ENCODE measurements at places on chromosomes 16 and 17. TPM values are rescaled to one million over a fixed set of nuclear protein-coding genes. Genes with fewer than 3 reads are reported as not detected.

Gene NME4
- 124 TPM for polyA plus RNA-seq

Gene BRICD5
- 3.0 TPM for polyA plus RNA-seq

Gene GLIS2
- 31.1 TPM for polyA plus RNA-seq

Gene GAN
- polyA plus RNA-seq: 2.6 TPM

Gene EVPL
- polyA plus RNA-seq: 14.4 TPM

Gene PRSS53
- 0.60 TPM for polyA plus RNA-seq

Gene STAT5B
- 39.2 TPM for polyA plus RNA-seq

Gene INO80E
- 34.5 TPM for polyA plus RNA-seq

Gene ZNF785
- polyA plus RNA-seq: 17.9 TPM

Gene C16orf87
- 34.1 TPM for polyA plus RNA-seq

Gene PNMT
- 3.2 TPM for polyA plus RNA-seq

Gene NOL11
- polyA plus RNA-seq: 102 TPM

Gene ZNF469
- polyA plus RNA-seq: 0.99 TPM

DNA sequence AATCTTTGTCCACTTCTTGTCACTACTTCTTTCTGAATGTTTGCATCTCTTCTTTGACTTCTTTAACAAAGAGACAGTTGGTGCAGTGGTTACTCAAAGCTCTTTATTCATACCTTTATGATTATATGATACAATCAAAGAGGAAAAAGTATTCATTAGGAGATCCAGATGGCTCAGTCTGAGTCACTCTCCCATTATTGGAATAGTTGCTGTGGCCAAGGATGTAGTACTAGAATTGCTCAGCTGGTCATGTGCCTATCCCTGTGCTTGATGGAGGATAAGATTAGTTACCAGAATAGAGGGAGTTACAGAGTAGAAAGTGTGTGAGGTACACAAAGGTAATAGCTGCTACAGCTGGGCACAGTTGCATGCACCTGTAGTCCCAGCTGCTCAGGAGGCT is 18.3 kb downstream of the BCAS3 start:
- DNase-seq: no peak

DNA sequence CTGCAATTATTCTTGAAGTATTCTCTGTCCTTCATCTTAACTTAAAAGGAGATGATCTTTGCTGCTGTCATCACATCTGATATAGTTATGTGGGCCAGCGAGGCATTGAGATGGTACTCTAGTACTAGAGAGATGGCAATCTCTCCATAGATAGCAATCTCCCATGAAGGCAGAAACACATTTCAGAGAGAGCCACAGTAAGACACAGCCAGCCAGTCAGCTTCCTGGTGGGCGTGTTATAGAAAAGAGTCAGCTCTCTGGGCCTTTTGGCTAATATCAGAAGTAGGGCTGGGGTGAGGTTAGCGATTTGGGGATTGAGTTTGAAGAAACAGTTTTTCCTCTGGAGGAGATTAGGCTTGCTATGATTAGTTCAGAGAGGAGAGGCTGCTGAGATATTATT is 22.6 kb upstream of the EFCAB13 start:
- no peak for DNase-seq

DNA sequence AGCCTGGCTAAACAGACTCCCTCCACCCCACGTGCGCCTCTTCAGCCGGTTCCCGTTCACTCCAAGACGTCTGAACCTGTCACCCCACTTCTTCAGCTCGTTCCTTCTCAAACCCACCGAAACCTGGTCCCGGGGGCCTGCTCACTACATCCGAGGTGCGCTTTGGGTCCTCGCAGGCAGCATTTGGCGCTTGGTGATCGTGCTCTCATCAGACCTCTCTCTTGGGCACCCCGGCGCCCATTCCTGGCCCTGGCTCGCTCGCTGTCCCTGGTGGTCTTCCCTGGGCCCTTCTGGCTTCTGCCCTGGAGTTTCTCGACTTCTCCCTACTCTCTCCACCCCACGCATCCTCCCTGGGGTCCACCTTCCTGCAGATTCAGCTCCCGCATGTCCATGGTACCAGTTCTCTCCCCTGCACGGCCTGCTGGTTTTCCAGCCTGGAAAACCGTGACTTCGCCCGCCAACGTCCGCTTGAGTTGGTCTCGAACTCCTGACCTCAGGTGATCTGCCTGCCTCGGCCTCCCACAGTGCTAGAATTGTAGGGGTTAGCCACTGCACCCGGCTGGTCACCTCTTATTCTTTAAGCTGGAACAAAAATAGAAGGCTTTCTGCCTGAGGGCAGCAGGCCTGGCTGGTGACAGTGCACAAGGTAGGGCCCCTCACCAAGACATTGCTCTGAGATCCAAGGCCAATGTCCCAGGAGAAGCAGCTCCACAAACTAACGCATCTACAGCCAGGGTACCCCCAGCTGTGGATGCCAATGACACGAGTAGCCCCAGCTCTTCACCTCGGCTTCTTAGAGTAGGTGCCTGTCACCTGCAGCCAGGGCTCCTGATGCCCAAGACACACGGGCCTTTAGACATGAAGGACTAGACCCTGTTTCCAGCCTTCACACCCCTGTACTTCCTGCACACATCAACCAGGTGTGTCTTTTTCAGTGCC is 1.1 kb upstream of the MEAK7 start:
- DNase-seq: no peak

- DNase-seq: no peak
Measured at GRCh38 chr16:2027024-2028010, 615 bp downstream of the NHERF2 start.

DNA sequence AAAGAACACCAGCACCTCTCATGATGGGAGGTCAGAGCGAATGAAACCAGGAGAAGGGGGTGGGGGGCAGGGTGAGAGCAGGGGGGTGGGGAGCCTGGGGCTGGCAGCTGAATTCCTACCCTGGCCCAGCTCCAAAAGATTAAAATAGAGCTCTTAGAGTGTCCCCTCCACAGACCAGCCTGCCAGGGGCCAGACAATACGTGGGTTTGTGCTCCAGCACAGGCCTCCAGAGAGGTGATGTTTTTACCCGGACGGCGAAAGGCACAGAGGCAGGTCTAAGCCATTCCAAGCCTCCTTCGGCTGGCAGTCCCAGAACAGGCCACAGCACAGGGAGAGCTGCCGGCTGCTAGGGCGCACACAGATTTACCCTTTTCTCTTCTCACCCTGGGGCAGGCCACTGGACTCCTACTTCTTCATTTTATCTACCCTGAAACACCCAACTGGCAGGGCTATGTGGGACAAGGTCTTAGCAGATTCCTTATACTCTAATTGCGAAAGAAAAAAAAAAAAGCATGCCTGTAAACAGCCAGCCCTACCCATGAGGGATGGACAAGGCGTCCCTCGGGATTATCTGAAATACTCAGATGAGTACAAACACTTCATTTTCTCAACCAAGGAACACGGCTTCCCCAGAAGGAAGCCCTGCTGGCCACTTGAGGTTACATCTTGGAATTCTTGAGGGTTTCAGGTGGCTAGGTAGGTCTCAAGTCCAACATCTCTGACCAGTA is 71.9 kb upstream of the NOG start:
- no peak for DNase-seq

DNA sequence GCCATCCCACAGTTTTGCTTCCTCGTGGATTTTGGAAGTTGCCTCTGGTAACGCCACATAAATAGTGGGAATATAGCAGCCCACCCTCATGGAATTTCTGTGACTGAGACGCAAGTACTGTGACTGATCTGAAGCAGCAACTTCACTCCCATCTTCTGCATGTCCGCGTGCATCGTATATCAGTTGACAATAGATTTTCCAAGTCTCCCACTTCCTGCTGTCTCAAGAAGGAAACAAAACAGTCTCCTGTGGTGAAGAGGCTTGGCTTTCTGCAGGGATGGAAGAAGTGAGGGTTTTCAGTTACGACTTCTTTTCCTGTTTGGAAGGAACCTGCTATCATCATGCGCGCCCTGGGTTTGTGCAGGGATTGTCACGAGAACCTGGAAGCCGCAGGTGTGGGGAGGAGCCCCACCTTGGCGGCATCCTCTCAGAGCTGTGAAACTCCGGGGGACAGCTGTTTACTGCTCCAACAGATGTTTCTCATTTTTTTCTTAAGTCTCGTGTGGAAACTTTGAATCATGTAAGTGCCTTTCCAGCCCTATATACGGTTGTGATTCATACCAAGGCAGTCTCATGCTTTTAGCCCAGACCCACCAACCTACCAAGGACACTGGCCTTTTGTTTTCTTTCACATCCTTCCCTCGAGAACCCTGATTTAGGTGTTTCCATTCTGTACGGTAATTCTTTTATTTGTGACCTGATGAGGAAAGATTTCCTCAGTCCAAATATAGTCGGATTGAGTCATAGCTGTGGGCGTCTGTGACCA is 57.5 kb downstream of the WIPI1 start:
- DNase-seq: no peak

DNA sequence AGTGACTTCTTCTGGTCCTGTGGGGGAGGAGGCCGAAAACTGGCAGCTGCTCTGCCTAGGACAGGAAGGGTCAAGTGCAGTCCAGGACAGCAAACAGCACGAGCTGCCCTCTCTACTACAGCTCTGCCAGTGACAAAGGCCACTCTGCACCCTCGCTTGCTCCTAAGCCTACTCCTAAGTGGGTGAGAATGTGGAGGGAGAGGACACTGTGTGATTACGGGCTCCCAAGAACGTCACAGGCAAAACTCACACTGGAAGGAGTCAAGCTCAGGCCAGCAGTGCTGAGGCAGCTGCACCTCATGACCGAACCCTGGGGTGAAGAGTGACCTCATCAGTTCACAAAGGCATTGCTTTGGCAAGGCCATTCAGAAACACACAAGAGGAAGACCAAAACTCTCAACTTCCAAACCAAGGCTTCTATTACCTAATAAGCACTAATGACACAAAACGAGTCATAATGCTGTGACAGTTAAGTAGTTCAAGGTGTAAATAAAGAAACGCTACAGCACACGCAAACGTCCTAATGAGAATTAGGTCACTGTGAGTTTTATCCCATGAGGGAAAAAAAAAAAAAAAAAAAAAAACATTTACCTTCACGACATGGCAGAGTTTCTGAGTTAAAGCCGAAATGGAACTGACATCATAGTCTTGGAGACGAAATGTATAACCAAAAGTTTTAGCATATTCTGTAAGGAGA is 35.1 kb downstream of the MARF1 start:
- DNase-seq: no peak

- DNase-seq: no peak
Measured at GRCh38 chr16:4093495-4094126, 22.6 kb downstream of the ADCY9 start.

- no peak for DNase-seq
Measured at GRCh38 chr16:88310796-88311605, 71.8 kb upstream of the ZNF469 start.

DNA sequence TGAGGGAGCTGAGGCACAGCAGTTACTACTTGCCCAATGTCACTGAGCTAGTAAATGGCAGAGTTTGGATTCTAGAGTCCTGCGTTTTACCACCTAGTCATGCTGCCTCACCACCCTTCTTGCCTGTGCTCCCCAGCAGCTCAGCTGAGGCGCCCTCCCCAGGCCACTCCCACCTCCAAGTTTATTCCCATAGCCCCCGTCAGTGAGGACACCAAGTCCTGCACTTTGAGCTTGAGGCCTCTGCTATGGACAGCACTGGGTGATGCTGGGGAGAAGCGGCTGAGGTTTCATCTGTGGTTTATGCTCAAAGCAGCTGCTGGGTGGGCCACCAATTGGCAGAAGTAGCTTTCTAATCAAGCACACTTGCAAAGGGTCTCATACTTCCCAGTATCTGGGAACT is 36.7 kb downstream of the TMEM238L start:
- DNase-seq: no peak

DNA sequence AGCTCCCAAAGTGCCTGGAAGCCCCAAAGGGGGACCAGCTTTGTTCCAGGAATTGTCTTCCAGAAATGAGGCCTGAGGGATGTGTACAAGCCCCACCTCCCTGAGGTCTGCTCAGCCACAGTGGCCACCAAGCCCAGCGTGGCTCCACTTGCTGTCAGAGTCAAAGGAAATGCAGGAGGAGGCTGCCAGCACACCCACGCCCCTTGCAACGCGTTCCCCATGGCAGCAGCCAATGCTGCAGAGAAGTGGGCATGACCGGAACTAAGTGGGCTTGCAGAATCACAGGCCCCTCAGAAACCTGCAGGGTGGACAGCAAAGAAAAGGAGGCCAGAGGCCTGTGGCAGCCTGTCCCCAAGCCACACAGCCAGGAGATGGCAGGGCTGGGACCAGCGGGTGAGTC is 320.8 kb downstream of the FOXL1 start:
- no peak for DNase-seq

DNA sequence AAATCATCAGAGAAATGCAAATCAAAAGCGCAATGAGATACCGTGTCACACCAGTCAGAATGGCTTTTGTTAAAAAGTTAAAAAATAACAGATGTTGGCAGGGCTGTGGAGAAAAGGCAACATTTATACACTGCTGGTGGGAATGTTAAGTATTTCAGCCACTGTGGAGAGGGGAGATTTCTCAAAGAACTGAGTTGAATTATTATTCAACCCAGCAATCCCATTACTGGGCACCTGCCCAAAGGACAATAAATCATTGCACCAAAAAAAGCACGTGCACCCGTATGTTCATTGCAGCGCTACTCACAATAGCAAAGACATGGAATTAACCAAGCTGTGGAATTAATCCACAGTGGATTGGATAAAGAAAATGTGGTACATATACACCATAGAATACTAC is 204.7 kb downstream of the HS3ST4 start:
- DNase-seq: no peak

DNA sequence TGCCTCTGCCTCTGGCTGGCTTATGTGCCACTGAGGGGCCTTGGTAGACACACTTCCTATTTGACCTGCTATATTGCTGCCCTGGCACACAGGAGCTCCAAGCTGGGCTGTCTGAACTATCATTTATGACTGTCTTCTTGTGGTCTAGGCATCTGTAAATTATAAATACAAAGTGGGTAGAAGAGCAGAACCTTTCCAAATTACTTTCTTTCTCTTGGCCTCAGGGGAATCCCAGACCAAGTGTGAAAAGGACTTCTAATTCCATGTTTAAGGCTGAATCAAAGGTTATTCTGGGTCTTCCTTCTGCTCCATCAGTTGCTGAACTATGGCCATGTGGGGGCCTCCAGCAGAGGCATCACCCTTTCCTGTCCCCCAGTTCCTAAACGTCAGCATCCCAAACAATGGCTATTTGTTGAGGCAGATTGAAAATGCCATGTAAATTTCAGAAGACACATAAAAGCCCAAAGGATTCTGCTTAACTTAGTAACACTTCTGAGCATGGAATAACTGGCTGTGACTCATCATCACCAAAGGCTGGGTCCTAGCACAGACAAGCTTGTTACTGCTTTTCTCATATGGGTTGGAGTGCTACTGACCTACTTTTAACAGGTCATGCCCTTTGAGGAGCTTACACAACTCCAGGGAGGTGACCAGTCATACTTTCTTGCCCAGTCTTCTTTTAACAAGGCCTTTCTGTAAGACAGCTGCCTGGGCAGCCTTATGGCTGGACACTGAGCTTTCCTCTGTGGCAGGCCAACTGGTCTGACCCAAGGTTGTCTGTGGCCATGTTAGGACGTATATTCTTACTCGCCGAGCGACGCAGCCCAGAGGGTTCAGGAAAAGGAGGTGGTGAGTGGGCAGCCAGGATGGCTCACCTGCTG is 154.8 kb downstream of the VPS53 start:
- no peak for DNase-seq

- DNase-seq: no peak
Measured at GRCh38 chr17:39769974-39770587, 32.3 kb downstream of the GRB7 start.

DNA sequence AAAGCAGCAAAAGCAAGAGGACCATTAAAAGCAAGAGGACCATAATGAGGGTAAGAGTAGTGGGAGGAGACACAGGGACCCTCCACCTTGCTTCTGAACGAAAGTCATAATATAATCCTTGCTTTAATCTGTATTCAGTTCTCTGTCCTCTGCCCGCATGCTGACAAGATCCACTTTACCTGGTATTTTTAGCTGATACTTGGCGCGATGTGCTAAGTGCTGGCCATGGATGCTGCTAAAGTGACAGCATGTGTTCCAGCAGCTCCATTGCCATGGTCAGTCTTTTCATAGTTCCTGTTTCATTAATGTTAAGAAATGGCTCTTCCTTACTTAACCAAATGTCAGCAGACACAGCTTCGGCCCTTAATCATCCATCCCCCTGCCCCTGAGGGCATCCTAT is 86.8 kb downstream of the CA10 start:
- no peak for DNase-seq
